ENCODE measurements at places on chromosomes 4 and X.

DNA sequence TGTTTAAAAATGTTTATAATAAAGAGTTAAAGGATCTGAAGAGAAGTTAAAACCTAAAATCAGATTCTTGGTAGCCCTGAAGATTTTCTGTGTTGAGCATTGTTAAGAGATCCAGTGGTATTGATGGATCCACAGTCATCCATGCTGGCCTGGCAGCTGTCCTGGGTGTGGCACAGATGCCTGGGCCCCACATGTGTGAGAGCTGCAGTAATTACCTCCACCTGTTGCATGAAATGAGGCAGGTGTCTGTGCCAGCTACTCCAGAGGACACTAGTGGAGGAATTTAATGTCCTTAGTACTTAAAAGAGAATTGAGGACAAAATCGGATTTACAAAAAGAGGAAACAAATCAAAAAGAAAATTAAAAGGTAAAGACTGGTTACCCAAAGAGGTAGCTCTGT lies 44.0 kb downstream of the MGST2 start:
- no peak for DNase-seq

- no peak for DNase-seq
Measured at GRCh38 chrX:153933748-153934147, 1.1 kb downstream of the NAA10 start.

DNA sequence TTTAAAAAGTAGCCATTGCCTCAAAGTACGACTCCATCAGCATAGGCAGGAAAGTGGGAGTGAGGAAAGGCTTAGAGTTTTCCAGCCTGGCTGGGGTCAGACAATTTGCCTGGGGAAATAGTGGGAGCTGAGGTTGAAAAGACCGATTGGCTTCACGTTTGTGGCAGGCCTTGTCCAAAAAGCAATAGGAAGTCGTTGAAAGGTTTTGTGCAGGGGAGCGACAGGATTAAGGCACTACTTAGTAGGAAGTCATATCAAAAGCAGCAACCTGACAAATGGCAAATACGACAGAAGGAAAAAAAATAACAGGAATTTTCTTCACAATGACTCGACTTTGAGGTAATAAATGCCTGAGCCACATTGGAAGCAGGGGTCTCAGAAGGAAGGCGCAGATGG lies 691 bp upstream of the EREG start:
- no peak for DNase-seq

- DNase-seq, result no peak
Measured at GRCh38 chr4:47839259-47839658, 1.4 kb upstream of the CORIN start.

DNA sequence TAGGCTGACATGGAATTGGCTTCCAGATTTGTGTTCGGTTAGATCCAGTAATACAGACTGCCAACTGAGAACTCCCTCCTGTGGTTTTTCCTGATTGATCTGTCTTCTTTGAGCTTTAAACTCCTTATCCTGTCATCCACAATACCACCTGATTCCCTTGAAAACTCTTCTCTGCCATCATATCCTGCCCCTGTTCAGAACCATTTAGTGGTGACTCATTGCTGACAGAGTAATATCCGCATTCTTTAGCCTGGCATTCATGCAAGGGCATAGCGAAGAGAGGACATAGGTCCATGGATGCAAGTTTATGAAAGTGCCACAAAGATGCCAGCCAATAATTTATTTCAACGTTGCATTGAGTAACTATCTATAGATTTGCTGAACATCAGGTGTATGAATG lies 76.6 kb downstream of the ITIH6 start:
- no peak for DNase-seq

DNA sequence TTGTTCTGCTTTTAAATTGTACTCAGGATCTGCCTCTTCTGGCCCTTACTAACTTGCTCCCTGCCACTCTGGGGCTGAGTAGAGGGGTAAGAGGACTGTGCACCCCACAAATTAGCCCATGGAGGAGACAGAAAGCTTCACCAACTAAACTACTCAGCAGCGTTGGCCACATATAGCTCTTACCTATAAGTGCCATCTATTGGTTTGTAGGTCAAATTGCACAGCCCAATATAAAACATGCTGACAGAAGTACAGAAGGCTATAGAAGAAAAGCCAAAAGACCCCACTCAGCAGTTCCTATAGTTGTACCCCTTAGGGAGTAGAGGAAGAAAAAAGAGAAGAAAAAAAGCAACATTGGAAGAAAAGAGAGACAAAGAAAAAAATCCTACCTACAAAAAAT lies 341.2 kb upstream of the FMR1 start:
- DNase-seq, result no peak

DNA sequence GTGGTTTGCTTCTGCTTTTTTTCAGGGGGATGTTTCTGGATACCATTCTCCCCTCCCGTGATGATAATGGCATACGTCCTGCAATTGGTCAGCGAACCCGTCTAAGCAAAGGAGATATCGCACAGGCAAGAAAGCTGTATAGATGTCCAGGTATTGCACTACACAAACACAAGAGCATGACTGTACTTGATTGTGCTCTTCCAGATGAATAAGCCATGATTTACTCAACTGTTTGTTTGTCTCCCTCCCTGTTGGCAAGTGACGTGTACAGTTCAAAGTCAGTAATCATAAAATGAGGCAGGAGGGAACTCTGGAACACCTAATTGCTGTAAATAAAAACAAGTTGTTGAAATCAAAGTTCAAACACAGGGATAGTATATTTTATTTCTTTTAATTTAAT lies 141.4 kb downstream of the TLL1 start:
- no peak for DNase-seq

GRCh38 chr4:143163614-143164013 lies 21.1 kb upstream of the USP38 start:
- DNase-seq, result no peak
